Pons (tissue), 1 donor: ENCODE measurements at places on chromosomes 7 and 10.

DNA sequence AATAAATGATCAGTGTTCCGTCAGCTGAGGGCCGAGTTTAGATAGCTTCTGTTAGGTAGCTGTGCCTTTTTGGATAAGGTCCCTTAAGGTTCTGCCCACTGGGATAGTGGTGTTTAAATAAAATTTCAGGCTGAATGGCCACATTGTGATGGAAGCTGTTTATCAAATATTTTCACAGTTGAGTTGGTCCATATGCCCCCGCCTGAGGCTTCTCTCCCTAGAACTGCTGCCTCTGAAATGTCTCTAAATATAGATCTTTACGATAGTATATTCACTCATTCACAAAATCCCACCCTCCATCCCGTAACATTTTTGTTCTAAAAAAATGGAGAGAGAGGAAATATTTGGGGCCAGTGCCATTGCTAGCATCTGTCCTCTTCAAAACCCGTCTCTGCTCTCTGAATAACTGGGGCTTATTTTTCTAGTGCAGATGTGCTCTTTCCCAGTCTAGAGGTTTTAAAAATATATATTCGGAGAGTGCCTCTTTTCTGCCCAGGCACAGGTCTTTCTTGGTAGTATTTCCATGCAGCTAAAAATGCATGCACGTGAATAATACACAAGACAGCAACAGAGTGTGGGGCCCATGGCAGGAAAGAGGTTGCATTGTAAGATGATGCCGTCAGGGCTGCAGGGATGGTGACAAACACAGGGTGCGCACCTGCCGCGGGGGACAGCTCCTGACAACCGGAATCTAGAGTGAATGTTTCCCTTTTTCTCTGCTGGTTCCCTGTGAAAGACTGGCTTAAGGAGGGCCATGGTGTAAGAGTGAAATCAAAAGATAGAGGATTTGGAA is 105.4 kb upstream of the BTBD16 start:
- no peak for DNase-seq

- no peak for DNase-seq
Measured at GRCh38 chr10:72561745-72562166, 64.1 kb downstream of the MICU1 start.

DNA sequence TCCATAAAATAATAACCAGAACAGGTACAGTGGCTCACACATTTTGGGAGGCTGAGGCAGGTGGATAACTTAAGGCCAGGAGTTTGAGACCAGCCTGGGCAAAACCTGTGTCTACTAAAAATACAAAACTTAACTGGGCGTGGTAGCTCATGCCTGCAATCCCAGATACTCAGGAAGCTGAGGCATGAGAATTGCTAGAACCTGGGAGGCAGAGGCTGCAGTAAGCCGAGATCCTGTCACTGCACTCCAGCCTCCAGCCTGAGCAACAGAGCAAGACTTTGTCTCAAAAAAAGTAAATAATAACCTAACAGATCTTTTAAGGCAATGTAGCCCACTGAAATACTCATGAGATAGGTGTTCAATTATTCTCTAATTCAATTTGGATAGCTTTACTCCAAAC is 107.1 kb upstream of the ASAH2 start:
- no peak for DNase-seq

DNA sequence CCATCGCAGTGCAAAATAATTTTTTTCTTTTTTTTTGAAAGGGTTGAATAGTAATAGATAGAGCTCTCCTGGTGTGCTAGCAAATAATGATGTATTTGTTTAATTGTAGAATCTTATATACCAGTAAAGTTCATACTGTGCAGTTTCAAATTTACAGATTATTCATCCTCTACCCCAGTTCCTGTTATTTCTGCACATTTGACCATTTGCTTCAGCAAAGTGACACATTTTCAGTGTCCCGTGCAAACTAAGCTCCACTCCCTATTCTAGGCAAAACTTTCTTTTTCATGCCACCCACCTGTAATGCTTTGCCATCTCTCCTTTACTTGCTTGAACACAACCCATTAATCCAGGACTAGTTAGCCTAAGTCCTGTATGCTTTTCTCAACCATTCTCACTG is 43.0 kb downstream of the SHOC2 start:
- DNase-seq, result no peak

- peak; percentile 62 for DNase-seq
Measured at GRCh38 chr7:19713676-19714075, 4.8 kb upstream of the POLR1F start.

- no peak for DNase-seq
Measured at GRCh38 chr10:31708046-31708445, 220.6 kb downstream of the ARHGAP12 start.

DNA sequence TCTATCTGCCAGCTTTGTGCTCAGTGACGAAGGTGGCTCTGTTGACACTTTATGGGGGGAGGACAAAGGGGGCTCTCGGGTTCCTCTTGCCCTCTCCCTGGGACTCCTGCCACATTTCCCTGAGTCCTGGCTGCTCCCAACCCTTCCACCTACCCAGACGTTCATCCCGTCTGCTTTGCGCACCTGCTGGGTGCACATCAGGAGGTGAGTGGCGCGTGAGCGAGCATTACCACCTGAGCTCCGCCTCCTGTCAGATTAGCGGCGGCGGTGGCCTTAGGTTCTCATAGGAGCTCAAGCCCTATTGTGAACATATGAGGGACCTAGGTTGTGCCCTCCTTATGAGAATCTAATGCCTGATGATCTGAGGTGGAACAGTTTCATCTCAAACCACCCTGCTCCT is 137.2 kb downstream of the DYNC2I1 start:
- DNase-seq, result no peak

DNA sequence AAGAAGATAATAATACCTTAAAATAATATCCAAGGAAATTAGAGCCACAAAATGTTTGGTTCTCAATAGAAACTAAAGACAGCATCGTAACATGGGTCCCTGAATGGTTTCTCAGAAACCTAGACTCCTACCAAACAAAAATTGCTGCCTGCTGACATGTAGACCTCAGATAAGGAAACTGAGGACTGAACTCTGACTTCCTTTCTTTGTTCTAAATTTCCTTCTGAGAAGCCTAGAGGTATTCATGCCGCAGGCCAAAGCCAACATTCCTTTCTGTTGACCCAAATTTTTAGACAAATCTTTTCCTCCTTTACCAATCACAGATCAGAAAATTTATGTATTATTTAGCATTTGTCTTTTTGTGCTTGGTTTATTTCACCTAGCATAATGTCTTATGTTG is 816.7 kb upstream of the PHF14 start:
- DNase-seq, result no peak

- no peak for DNase-seq
Measured at GRCh38 chr10:1571587-1572237, 165.6 kb downstream of the ADARB2 start.

DNA sequence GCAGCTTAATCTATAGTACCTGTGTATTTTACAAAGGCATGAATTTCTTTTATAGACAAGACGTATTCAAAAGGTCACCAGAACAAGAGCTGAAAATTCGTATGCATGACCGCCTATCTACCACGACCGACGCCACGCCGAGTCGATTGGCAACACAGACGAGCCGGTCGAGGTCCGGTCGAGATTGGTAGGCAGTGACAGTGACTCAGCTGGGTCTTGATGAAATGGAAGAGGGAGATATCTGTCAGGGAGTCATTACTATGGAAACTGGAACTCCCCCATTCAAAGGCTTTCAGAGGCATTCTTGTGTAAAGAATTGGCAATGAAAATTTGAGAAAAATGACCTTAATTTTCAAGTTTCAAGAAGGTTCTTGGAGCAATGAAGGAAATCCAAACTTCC is 2.1 kb downstream of the ATP5MK start:
- no peak for DNase-seq

DNA sequence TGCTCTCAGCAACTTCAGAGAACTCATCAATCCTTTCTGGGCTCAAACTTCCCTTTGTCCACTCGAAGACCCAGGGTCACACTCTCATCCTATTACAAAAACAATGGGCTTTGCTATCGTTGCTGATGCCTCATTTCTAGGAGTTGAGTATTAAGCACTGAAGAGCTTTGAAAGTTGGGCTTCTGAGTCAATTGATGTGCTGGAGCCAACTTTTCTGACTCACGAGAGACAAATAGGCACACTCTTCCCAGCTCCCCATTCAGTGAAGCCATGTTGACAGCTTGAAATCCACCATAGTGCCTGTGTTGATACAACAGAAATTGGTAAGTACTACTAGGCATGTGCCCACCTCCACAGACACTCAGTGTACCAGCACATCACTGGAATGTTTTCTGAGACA is 97.5 kb upstream of the PRSS58 start:
- no peak for DNase-seq

- DNase-seq, result no peak
Measured at GRCh38 chr10:31001740-31002139, 29.9 kb downstream of the ZNF438 start.

DNA sequence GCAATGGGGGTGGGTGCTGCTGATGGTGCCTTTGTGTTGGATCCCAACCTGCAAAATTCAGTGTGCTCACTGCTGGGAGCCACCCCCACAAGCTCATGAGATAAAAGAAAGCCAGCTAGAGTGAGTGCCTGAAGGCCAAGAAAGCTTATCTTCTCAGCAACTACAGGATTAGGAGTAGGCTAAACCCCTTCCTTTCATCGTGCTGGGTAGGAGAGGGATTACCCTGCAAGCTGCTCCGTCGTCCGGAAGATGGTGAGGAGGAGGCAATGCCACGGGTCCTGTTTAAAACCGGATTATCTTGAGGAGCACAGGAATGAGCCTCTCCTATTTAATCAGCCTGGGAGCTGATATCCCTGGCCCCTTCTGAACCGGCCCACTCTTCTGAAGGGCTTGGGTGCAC is 258.0 kb downstream of the GALNT17 start:
- DNase-seq, result no peak

DNA sequence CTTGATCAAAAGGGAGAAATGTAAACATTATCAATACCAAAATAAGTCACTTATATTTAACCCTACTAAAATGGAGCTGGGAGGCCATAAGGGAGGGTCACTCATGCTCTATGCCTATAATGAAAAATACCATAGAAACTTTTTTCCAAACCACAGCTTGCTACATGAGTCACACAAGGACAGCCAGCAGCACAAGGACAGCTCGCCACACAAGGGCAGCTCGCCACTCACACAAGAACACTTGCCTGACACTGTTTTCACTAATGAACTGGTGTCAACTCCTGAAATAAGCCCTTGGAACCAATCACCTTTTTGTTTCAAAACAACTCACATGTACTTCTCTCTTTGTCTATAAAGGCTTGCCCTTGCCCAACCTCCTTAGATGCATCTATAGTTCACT is 43.3 kb downstream of the FRMPD2 start:
- no peak for DNase-seq

DNA sequence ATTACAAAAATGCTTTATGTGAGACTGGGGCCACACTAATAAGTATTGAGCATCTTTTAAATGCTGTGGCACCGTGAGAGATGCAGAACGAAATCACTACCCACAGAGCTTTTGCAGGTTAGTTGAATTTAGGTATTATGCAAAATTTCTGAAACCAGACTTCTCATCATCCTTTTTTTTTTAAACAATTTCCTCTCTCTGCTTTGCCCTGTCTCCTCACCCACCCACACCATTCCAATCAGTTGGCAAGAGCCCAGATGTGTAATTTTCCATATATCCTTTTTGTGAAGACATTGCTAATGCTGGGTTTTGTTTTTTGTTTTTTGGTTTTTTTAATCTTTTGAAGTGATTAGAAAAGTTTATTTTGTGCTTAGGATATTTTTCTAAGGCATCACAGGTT is 1.1 kb downstream of the YAE1 start:
- DNase-seq, result no peak

DNA sequence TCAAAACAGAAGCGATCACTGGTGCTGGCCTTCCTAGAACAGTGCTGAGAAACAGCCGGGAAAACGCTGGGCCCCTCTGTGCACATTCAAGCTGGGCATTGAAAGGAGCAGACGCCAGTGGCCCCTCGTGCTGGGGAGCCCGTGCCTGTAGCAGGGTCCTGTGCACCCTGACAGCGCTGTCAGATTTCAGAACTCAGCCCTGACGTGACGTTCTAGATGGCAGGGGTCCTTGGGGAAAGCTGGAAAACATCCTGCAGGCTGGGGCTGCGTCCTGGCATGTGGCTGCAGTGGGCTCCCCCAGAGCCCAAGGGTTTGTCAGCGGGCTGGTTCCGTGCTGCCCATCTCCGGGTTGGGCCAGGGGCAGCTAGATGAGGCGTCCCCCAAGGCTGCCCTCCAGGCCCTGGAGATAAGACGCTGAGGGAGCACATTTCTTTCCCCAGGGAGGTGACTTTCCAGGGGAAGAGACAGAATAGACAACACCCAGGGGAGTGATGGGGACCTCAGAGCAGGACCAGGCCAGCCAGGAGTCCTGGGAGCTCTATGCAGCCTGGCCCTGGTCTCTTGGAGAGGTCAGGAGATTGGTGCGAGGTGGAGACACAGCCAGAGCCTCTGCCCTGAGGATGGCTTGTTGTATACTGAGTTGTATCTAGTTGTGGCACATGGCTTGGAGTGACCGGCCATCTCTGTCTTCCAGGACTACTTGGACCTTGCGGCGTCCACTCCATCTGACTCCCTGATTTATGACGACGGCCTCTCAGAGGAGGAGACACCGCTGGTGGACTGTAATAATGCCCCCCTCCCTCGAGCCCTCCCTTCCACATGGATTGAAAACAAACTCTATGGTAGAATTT is 12.1 kb upstream of the CSGALNACT2 start:
- DNase-seq, result no peak

DNA sequence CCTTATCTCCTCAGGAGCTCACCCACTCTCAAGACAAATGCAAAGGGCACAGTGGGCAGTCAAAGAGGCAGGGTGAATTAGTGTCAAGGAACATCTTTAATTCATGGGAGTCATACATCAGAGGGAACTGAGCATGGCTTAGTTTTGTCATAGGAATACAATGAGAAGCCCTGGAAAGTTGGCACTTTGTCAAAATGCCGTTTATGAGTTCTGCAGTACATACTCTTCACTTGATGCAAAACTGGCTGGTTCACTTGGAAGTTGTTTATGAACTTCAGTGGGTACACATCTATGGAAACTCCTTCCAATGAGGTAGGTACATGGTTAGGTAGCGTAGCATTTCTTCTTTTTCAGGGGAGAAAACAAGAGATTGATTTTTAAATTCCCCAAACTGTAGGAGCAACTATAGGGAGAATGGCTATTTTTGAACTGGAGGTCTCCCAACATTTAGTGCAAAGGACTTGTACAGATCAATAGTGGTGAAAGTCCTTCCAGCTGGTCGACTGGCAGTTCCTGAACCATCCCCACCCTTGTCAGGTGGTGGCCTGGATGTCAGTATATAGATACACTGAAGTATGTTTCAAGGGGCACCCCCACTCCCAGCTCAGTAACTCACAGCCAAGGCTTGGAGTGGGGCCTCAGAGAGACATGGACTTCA is 580.5 kb downstream of the REEP3 start:
- DNase-seq, result no peak
